ENCODE measurements at places on chromosomes 1 and 21.

DNA sequence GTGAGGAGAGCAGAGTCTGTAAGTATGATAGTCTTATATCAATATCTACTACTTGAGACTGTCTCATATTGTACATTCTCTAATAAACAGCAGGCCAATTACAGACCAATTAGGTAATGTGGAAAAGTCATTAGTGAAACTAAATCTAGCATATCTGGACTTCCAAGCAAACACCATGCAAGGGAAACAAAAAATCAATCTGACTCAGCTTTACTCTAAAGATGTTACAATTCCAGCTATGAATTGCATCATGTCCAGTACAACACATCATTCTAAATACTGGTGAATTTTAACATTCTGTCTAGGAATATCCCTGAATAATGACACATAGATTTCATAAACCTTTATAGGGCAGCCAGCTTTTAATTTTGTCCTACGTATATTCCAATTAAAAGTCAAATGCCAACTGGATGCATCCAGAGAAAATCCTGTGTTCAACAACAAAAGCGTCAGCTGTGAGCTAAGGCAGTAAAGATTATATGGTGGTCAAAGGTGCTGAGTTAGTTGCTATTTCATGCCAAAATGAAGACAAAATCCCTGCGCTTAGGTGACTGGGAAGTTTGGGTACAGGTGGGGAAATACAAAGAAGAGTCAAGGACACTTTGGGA lies 159.3 kb downstream of the TTLL7 start:
- DNase-seq: no peak

- no peak for DNase-seq
These were observed 49.8 kb upstream of the SCAF4 start for GRCh38 chr21:31781737-31782136.

GRCh38 chr1:118177998-118178397 lies 7.0 kb downstream of the SPAG17 start:
- no peak for DNase-seq

- DNase-seq: peak; percentile 56
These were observed 28.3 kb downstream of the EIF2D start for GRCh38 chr1:206583707-206584648.

GRCh38 chr1:64036549-64036948 lies 166.9 kb upstream of the UBE2U start:
- no peak for DNase-seq

DNA sequence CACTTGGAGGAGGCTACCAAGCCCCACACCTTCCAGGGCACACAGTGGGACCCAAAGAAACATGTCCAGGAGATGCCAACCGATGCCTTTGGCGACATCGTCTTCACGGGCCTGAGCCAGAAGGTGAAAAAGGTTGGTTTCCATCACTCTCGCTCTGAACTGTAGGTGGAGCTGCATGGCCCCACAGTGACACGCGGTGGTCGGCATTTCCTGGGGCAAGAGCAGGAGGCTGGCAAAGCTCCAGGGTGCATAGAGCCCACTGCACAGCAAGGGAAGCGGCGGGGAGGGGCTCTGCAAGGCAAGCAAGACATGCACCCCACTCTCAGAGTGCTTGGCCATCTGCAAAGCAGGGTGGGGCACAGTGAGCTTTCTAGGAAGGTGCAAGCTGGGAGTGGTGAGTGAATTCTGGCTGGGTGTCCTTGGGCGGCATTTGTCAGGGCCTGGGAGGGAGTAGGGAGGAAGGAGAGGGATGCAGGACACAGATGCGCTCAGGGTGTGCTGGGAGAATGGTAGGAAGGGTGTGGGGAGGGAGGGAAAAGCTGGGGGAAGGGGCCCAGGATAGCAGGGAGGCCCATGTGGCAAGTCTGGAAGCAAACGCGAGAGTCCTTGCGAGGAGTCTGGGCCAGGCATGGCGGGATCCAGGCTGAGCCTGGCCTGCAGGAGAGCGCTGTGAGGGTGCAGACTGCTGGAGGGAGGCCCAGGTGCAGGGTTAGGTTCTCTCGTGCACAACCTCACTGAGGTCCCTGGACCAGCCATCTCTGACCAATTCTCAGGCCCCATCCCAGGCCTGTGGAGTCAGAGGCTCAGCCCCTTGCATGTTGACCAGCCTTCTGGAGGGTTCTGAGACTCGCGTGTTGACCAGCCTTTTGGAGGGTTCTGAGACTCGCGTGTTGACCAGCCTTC lies 11.0 kb downstream of the TRPM2 start:
- DNase-seq: no peak

- no peak for DNase-seq
These were observed 31.0 kb upstream of the SOX13 start for GRCh38 chr1:204041803-204042505.

DNA sequence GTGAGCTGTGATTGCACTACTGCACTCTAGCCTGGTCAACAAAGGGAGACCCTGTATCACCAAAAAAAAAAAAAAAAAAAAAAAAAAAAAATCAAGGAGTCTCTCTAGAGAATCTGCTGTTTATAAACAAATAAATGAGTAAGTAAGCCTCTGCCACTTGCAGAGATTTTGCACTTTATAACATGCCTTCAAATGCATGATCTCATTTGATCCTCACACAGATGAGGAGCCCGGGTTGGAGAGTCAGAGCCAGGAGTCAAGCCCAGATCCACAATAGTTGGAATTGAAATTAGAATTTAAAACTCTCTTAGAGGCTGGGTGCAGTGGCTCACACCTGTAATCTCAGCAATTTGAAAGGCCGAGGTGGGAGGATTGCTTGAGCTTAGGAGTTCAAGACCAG lies 4.0 kb downstream of the PRELP start:
- DNase-seq: no peak

DNA sequence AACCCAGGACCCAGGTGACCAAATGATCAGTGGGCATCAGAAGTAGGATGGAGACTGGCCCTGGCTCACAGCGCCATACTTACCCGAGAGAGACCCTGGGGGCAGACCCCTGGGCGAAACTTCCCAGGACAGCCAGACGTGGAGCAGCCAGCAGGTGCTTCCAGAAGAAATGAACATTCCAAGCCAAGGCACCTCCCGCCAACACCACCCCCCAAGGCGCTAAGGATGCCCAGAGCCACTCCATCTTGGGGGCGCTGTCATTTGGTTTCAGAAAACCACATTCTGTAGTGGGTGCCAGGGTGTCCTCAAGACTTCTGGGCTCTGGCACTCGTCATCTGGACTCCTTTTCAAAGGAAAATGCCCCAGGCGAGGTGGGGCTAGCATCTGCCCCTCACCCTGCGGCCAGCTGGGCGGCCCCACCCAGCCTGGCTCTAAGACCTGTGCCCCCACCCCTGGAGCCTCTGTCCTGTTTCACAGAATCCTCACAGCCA lies 98.8 kb downstream of the RIPK4 start:
- DNase-seq: no peak

DNA sequence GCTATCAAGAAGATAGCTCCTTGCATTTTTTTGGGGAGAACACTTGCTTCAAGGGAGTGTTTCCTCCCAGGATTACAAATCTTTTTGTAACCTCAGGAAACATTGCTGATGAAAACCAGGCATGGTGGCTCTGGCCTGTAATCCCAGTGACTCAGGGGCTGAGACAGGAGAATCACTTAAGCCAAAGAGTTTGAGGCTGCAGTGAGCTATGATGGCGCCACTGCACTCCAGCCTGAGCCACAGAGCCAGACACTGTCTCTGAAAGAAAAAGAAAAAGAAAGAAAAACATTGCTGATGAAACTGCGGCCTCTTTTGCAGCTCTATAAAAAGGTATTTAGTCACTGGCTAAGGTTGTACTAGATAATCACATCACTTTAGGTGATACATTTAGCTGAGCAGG lies 7.3 kb downstream of the RNU1-2 start:
- no peak for DNase-seq

GRCh38 chr1:160836561-160836960 lies 26.1 kb downstream of the CD244 start:
- no peak for DNase-seq

- no peak for DNase-seq
These were observed 9.6 kb downstream of the CDC42BPA start for GRCh38 chr1:227308367-227309336.

DNA sequence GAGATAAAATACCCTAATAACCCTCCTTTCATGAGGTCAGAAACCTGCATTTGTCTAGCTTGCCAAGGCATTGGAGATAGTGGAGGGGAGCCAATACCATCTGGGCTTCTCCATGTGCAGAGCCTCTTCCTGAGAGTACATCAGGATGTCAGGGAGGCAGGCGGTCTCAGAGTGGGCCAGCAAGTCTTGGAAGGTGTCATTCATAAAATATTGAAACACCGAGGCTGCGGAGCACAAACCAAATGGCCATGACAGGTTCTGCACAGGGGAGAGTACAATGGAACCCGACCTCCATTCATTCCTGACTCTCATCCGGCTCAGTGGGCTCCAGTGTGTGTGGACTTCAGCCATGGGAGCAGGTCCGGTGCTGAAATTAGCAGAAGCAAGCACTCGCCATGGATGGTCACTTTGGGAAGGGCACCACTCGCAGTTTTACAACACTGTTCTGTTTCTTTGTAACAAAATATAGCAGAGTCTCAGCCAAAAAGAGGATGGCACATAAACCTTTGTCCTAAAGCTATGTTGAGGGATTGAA lies 446.6 kb downstream of the SIPA1L2 start:
- no peak for DNase-seq

DNA sequence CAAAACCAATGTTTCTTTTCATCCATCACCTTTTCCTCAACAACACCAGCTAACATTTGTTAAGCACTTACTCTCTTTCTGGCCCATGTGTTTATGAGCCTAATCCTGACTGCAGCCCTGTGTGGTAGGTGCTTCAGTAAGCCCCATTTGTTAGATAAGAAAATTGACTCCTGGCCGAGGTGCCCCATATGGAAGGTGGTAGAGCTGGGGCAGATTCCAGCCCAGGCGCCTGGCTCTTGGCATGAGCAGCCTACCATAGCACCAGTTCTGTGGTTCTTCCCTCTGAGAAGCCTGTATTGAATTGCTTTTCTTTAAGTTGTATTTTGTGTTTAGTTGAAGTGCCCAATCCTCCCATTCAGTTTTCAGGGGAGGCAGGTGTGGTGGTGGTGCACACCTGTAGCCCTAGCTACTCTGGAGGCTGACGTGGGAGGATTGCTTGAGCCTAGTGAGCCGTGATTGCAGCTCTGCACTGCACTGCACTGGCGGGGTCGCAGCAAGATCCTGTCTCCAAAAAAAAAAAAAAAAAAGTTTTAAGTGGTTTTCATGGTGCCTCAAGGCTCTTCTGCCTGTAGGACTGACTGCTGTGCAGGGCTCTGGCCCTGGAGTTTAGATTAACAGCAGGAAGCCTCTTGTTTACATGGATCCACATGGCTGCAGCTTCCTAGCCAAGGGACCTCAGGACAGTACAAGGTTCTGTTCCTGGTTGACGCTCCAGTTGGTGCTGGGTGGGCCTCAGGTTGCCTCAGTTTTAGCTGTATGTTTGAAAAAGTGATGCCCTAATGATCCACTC lies 125.9 kb downstream of the MRPS6 start:
- DNase-seq: no peak

DNA sequence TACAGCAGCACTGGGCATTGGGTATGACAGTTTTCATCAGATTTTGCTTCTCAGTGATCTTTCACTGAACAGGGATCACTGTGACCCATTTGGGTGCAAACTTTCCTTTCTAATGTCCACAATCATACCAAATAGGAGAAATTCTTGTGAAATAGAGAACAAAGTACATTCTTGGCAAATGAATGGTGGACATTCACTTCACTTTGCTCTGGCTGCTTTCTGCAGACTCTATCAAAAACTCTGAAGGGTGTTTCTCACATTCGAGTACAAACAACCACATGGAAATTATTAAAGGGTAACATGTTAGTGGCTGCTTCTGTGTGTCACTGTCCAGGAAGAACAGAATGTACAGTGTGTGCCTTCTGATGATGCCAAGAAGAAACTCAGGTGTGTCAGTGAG lies 61.9 kb upstream of the ADAM30 start:
- no peak for DNase-seq

DNA sequence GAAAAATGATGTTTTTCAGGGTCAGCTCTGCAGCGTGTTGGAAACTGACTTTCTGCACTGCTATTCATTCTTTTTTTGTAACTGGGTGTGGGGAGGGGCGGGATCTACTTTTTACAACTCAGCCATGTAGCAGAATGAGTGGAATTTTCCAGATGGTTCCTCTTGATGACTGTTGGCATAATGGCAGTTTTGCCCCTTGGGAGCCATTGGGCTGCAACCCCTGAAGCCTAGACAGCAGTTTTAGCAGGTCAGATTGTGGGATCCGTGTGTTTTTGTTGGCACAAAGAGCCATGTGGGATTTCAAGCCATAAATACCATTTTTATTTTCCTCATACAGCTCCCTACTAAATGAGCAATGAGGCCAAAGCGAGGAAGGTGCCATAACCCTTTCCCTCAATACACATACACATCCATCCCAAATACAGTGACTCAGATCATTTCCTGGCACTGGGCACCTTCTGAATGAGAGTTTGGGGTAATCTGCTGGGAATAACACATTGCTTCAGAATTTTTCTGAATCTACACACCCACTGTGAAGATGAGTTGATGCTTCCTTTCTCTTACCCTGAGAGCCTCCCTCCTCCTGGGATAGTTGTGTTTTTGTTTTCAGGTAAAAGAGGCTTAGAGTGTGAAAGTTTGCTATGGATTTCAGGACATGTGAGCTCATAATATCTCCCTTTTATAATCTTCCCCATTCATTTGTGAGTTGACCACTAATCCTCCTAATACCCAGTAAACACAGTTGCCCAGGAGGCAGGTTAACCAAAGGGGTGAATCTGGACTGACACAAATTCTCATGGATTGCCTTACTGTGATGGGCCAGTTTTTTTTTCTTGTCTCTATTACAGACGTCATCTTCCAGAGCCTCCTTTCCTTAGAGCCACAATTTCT lies 13.1 kb downstream of the S100A10 start:
- no peak for DNase-seq

GRCh38 chr1:75203415-75204277 lies 69.5 kb downstream of the LHX8 start:
- no peak for DNase-seq

- no peak for DNase-seq
These were observed 372.2 kb downstream of the PTBP2 start for GRCh38 chr1:97093741-97094140.

- no peak for DNase-seq
These were observed 1.7 kb downstream of the PKNOX1 start for GRCh38 chr21:42975886-42976608.

GRCh38 chr21:45859762-45860357 lies 121.7 kb upstream of the COL6A1 start:
- no peak for DNase-seq

DNA sequence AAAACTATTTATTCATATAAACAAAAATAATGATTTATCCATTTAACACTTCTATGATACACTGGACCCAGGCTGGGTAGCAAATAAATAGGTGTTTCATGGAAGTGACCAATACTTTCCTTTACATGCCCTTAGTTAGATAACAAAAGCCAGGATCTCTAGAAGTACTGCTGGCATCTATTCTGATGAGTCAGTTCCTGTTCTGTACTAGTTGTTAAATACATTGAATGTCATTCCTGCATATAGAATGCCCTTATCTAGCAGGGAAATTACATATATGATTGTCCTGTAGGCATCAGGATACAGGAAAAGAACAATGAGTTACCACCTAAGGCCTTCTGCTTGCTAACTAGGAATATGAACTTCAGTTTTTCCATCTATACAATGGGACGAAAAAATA lies 130.8 kb downstream of the HFM1 start:
- no peak for DNase-seq

- no peak for DNase-seq
These were observed 2.0 kb downstream of the HUNK start for GRCh38 chr21:31874812-31875212.
